Cardiac fibroblast (primary cell): ENCODE measurements at places on chromosomes 12 and 14.

DNA sequence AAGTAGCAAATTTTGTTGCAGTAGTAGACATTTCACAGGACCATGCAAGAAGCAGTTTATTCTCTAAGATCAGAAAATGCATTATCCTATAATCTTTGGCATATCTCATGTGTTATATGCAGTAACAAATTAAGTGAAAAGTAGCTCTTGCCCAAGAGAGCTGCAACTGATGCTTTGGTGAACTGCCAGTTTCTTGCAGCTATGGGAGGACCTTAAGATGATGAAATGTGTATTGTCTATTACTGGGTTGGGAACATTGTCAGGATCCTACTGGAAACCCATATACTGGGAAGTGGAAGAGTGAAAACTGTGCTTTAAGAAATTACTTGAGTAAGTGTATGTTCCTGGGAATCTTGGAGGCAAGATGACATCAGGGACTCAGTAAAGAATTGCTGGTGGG lies 238.8 kb downstream of the DACT1 start:
- DNase-seq, result peak; percentile 86

DNA sequence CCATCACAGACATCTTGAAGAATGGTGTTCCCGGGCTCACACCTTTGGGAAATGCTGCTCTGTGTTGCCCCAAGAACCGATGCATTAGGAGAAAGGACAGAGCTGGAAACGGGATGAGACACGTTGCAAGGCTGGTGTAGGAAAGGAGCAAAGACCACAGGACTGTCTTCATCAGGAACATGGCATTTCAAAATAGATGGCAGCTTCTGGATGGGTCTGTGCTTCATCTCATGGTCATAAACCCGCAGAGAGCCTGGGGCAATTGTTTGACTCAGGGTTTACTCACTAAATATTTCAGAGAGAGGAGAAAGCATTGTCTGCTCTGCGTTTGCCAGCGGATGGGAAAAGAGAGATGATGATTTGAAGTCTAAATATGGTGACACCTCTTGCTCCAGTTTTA lies 76.3 kb downstream of the CACNA1C start:
- DNase-seq, result peak; percentile 11

- no peak for DNase-seq
Observed at GRCh38 chr12:122882908-122883558, 12.9 kb downstream of the VPS37B start.

GRCh38 chr14:105248368-105249181 lies at the start of gene BTBD6:
Gene BTBD6 (plus strand): TSS chr14:105248533. CDS start chr14:105248712, 179 bp downstream.
- peak; percentile 89 for DNase-seq
